ENCODE measurements at places on chromosomes 6 and 20.
A peak's percentile ranks its signal among the peaks of the same experiment; 100 is the strongest.

DNA sequence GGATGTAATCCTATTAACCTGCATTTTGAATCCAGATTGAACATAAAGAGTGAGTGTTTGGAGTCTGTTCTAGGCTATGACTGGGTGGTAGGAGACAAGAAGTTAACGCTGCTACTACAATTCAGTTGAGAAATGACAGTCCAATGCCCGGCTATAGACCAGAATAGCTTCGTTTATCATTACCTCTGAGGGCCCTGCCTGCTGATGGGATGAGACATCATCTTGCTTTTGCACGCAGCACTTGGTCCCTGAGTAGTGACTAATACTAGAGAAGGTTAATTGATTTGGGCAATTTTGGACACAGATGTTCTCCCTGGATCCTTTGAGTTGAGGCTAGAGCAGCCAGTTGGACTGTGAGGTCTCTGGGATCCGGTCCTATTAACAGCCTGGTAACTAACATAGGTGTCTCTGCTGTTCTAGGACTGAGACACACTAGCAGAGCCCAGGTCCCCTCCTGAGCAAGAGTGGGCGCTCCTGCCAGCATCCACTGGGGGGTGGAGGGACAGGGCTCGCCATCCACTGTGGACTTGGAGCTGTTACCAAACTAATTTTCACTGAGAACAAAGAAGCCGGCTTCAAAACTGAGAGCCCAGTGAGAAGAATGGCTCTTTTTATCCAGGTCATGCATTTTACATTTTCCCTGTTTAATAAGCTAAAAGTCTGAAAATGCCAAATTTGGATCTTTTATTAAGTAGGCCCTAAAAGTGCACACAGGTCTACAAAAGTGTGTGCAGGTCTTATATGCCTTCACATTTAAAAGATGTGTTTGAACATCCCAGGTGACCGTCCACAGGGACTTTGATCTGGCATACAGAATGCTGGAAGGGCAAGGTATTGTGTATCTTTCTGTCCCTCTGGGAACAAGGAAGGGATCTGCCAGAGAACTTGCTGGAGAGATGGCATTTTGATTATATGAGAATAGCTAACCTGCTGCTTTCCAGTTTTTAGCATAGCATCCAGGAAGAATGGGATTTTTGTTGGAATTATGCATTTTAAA is 212.5 kb downstream of the CDH4 start:
- DNase-seq: no peak

- no peak for DNase-seq
Measured at GRCh38 chr6:137246164-137246563, 27.0 kb upstream of the IFNGR1 start.

GRCh38 chr20:23085436-23086055 is 578 bp downstream of the CD93 start:
- DNase-seq: no peak

DNA sequence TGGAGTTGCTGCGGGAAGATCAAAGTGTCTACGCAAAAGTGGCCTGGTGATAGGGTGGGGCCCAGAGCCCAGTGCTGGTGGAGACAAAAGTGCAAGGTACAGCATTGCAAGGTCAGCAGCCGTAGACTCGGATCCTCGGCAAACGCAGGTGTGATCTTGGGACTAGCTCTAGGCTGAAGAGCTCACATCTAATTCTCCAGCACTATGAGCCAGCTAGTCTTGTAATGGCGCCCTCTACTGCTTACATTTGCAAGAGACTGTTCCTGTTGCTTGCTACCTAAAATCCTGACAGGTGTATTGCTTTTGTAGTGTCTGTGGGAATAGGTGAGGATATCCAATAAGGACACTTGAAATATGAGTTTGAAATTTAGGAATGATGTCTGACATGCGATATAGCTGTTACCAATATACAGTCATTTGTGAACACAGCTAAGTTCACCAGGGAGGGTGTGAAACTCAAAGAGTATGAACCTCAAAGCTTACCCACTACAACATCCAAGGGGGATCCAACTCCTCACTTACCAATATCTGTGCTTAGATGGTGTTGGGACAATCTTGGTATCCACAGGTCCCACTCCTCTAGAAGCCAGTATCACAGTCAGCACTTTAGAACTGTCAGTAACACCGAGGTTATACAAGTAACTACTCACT is 58.4 kb downstream of the PDE7B start:
- peak; percentile 16 for DNase-seq

- DNase-seq: no peak
Measured at GRCh38 chr20:11822540-11822794, 95.2 kb upstream of the BTBD3 start.

- no peak for DNase-seq
Measured at GRCh38 chr6:158758451-158758860, 60.7 kb downstream of the EZR start.

Measured in NCI-H1436 treated with DMSO at 0.1 percent for 48 hours (cell line).